ENCODE measurements at places on chromosomes 2 and 18.

- no peak for DNase-seq
Observed at GRCh38 chr2:239260546-239261327, 140.1 kb downstream of the HDAC4 start.

- no peak for DNase-seq
Observed at GRCh38 chr2:25054720-25055119, 12.8 kb downstream of the EFR3B start.

- DNase-seq, result no peak
Observed at GRCh38 chr2:130190237-130190636, 8.0 kb downstream of the TUBA3E start.

GRCh38 chr18:76972241-76972640 lies 149.9 kb downstream of the ZNF236 start:
- no peak for DNase-seq

GRCh38 chr2:9107168-9108025 lies 99.2 kb upstream of the ASAP2 start:
- no peak for DNase-seq

GRCh38 chr2:174450021-174450816 lies 36.6 kb downstream of the GPR155 start:
- no peak for DNase-seq

Data from CD4-positive, alpha-beta T cell treated with Interleukin-15 for 1 hour (primary cell).